ENCODE measurements at places on chromosomes 2 and 18.

DNA sequence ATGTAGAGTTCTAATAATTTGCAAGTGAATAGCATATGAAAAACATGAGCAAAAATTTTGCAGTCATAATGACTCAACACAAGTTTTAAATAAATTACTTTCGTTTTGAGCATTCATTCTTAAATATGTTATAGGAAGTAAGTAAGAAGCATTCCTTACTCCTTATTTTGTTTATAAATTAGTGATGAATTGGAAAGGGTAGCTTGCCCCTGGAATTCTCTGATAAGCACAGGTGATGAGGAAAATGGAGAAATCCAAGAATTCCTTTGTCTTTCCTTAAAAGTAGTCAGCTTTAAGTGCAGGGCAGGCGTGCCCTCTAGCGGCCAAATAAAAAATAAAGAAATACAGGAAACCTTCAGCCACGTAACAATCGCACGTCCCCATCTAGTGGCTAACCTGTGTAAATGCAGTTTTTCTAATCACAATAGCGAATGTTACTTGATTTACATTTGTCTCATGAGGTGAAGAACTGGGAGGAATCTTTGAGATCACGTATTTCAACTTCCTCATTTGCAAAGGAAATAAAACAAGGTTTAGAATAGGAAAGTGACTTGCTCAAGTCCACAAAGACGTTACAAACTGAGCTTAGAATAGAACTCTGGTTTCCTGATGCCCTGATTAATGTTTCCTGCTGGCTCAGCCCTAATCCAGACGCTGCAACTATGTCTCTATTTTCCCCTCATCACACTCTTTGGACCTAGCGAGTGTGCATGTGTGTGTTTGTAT is 47.2 kb upstream of the ZNG1B start:
- peak; percentile 64 for DNase-seq

DNA sequence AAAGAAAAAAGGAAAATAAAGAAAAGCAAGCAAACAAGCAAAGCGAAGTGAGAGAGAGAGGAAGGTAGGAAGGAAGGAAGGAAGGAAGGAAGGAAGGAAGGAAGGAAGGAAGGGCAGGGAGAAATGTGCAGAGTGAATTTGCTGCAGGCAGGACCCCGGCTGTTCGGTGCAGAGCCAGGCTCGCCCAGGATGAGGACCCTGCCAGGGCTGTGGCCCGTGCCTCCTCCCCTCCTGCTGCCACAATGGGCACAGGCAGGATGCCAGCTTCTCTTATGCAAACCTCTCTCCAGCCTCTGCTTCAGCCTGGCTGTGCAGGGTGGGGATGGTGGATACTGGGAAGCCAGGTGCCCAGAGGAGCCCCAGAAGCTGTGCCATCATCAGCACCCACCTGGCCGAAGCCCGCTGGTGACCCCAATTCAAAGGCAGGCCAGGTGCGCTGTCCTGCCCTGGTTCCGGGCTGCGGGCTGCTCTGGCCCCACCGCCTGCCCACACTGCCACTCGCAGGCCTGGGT is 3.2 kb downstream of the GPR17 start:
- DNase-seq = peak; percentile 14

DNA sequence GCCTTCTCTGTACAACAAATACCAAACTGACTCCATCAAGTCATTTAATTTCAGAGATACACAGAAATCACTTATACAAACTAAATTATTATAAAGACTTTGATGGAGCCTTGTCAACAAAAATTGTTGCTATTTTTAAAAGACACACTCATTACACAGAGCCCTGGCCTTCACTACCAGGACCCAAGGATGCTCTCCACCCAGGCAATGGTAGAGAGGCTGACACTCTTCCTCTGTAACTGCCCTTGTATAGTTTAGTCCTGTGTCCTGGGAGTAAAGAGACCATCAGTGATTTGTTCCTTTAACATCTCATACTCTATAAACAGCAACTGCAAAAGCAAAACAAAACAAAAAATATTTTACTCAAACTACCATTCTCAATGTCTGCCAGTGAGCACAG is 173.5 kb downstream of the TCF4 start:
- DNase-seq = no peak

DNA sequence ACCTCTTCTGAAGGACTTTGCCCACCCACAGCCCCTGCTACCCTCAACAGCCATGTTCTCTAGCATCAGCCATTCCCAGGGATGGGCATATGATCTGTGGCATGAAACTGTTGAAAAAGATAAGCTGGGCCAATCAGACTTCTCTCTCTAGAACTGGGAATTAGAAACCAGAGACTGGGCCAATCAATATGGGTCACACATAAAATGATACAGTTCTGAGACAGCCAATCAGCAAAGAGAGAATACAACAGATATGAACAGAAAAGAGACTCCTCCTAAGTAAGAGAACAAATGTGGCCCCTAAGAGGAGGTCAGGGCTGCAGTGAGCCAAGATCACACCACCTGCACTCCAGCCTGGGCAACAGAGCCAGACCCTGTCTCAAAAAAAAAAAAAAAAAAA is 2.1 kb downstream of the KIDINS220 start:
- DNase-seq = no peak

DNA sequence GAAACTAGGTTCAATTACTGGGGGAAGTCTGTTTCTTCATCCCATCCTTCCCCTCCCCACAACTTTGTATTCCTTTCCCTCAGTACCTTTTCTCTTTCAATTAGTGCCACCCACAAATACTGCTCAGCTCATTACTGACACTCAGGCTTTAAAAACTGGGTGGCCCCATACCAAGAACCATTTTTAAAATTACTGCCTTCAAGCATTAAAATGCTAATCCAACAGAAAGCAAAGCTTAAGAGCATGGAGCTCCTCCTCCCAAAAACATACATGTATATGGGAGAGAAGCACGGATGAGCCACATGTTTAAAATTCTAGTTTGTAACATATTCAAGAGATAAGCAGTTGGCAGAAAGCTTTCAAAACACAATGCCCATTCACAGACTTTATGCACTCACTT is 44.0 kb downstream of the IRS1 start:
- DNase-seq = no peak

DNA sequence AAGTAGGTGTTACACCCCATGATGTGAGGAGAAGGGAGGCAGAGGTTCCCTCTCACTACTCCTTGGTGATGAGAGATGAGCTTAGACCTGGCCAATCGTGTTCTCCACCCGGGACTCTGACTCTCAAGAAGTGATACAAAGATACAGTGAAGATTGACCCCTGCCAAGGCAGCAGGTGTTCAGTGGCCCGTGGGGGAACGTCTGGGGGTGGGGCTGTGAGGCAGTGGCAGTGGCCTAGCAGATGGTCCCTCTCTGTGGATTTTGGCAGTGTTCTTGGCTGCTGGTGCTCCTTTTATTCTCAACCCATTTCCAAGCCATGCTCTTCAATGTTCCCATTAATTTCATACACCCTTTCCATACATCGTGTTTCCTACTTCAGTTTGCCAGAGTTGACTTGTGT is 120.4 kb upstream of the NEDD4L start:
- no peak for DNase-seq

DNA sequence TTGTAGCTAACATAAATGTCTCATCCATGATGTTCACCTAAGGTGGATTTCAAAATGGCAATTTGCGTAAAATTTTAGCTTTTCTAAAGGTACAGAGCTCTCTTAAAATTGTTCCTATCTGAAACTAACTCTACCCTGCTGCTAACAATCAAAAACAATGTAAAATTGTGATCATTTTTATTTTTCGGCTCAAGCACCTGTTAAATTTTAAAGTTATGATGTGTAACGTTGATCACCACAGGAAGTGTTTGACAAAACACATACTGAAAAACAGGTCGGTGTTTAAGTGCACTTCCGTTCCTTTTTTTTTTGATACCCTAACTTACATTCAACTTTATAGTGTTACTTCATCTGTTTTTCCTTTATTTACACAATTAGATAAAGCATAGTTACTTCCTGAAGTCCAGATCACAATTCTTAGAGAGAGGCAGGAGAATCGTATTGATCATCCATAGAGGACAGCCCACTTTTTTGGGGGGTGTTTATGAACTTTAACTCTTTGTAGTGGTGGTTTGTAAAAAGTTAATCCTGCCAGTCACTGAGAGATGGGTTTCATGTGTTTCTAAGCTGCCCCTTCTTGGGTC is 6.0 kb upstream of the NCK2 start:
- DNase-seq = no peak

DNA sequence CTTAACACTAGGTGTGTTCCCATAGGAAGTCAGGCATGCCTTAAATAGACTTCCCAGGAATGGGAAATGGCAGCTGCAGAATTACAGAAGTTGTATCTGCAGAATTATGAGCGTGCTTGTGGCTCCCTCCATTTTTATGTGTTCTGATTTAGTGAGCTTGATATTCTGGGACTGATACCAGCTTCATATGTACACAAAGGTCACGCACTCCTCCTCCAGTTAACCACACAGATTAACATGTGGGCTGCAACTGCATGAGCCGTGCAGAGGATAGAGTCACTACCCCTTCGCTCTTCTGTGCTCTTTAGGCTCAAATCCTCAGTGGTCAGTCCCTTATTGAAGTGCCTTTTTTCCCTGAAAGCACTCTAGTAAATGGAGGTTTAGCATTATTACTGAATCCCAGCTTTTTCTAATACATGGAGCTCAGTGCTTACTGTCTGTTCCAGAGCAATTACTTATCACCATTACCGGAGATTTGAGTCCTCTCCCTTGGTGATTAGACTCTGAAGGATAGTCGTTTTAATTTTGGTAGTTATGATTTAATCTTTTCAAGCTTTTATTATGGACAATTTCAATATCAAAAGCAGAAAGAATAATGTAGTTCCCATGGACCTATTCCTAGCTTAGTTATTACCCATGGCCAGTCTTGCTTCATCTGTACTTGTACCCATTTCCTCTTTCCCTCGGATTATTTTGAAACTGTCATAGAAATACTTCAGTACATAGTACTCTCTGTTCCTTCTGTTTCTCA is 238.3 kb downstream of the PRKCE start:
- no peak for DNase-seq

- peak; percentile 70 for DNase-seq
Measured at GRCh38 chr2:38115216-38116032, 39.5 kb upstream of the CYP1B1 start.

- DNase-seq = peak; percentile 44
Measured at GRCh38 chr2:165016772-165017411, 61.6 kb upstream of the SLC38A11 start.

- DNase-seq = peak; percentile 26
Measured at GRCh38 chr2:46229134-46230063, 67.8 kb upstream of the EPAS1 start.

DNA sequence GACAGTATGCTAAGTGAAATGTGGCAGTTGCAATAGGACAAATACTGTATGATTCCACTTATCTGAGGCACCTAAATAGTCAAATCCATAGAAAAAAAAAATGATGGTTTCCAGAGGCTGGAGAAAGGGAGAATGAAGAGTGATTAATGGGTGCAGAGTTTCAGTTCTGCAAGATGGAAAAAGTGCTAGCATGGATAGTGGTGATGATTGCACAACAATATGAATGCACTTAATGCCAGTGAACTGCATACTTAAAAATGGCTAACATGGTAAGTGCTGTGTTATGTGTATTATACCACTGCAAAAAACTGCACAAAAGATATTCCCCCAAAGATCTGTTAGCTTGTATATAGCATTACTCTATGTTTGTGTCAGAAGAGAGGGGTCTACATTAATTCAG is 185.4 kb downstream of the INHBB start:
- no peak for DNase-seq

DNA sequence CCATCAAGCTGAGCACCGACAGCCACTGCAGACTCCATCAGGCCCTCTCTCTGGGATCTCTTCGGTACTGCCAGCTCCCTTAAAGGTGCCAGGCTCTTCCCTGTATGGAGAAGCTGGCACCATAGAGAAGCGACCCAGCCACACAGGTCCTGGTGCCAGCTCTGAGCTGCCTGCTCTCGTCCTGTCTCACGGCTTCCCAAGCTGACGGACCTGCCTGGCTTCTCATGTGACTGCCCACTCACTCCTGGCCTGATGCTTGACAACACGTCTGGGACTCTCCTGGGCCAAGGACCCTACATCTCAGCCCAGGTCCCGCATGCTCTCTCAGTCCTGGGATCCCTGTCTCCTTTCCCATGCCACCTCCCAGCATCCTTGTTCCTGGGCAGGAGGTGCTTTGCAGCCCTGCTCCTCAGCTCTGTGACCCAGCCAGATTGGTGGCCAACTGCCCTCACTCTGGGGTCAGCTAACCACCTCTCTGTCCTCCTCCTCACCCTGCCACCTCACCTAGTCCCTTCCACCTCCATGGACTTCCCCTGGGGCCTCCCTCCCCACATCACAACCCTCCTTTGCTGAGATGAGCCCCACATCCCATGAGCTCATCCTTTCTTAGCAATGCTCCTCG is 12.5 kb upstream of the ATOH8 start:
- no peak for DNase-seq

DNA sequence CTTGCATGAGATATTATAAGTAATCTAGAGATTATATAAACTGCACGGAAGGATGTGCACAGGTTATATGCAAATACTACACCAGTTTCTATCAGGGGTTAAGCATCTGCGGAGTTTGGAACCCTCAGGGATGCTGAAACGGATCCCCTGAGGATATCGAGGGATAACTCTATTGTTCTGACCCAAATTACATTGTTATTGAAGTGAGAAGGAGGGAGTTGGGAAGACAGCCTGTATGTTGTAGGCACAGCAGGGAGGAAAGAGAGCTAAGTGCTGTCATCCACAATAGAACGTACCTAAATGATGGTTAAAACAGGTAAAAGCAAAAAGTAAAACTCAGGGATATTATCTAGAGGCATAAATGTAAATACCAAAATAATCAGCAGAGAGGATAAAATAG is 44.6 kb upstream of the SMAD2 start:
- DNase-seq = no peak
